Activated naive CD4-positive, alpha-beta T cell treated with anti-CD3 and anti-CD28 coated beads for 36 hours (primary cell): ENCODE measurements at places on chromosomes 2 and 18. TPM values are rescaled to one million over a fixed set of nuclear protein-coding genes. Genes with fewer than 3 reads are reported as not detected.

The REG3A gene
- total RNA-seq: not detected

The SLC35G4 gene
- not detected for total RNA-seq

The SP140 gene
- 98.8 TPM for total RNA-seq

The TMEM247 gene
- total RNA-seq: not detected

The PLEKHA3 gene
- 19.4 TPM for total RNA-seq

The ANKRD30BL gene
- total RNA-seq: not detected

The CFC1 gene
- total RNA-seq: not detected

The CDH2 gene
- not detected for total RNA-seq

The MSTN gene
- total RNA-seq: not detected
